Activated naive CD8-positive, alpha-beta T cell treated with anti-CD3 and anti-CD28 coated beads, Interleukin-2, amount 10 ng/mL, durations not matched to agents 7 days and 5 days (primary cell): ENCODE measurements at places on chromosomes 1 and 21. TPM values are rescaled to one million over a fixed set of nuclear protein-coding genes. Genes with fewer than 3 reads are reported as not detected.

The LCE2C gene
- total RNA-seq: not detected

The CHI3L1 gene
- total RNA-seq: 0.37 TPM

The KRTAP13-2 gene
- total RNA-seq: not detected

DNA sequence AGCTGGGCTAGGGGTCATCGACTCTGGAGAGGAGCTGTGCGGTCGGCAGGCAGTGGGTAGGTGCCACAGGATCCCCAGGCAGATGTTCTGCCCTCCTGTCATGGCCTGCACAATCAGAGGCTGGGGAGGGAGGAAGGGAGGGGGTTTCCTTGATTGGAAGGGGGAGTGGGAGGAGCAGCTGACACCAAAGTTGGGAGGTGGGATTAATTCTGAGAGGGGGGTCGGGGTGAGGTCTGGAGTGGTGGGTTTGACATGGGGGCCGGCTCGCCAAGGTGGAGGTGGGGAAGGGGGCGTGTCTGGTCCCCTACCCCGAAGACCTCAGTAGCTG lies 651 bp upstream of the HPCA start:
- DNase-seq: no peak

GRCh38 chr1:75712306-75712705 lies 12.2 kb upstream of the ACADM start:
- no peak for DNase-seq

GRCh38 chr1:2611031-2611501 lies 21.8 kb downstream of the MMEL1 start:
- DNase-seq: no peak

- DNase-seq: peak; percentile 90
These were observed 6.9 kb downstream of the TNFRSF1B start for GRCh38 chr1:12173631-12174121.

DNA sequence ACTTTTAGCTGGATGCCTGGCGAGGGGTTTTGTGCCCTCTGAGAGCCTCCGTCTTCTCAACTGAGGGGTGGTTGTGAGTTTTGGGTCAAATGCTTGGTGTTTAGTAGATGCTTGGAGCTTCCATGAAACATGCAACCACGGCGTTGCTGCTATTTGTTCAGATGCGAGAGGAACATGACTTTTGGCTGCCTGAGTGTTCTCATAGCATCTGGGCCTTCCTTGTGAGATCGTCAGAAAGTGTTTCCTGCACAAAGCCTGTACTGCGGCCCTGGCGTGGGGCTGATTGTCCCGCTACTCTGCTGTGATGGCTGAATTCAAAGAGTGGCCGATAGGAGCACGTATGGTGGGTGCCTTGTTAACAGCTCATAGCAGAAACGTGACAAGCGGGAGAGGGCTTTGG lies 69.8 kb upstream of the FAM3B start:
- no peak for DNase-seq

DNA sequence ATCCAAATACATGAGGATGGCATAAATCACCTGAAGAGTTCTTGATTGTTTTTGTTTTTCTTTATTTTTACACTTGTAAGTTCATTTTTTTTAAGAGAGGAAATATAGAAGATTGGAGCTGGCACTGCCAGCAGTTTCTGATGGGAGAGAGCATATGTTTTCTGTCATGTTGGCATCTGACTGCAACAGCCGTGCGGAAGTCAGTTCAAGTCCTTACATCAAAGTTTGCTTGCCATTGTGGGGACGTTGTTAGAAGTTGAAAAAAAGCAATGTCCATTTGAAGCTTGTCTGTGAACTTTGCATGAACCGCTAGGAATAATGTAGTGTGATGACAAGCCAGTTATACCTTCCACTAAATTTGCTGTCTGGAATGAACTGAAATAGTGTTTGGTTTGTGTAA lies 126.5 kb upstream of the USH2A start:
- DNase-seq: no peak

DNA sequence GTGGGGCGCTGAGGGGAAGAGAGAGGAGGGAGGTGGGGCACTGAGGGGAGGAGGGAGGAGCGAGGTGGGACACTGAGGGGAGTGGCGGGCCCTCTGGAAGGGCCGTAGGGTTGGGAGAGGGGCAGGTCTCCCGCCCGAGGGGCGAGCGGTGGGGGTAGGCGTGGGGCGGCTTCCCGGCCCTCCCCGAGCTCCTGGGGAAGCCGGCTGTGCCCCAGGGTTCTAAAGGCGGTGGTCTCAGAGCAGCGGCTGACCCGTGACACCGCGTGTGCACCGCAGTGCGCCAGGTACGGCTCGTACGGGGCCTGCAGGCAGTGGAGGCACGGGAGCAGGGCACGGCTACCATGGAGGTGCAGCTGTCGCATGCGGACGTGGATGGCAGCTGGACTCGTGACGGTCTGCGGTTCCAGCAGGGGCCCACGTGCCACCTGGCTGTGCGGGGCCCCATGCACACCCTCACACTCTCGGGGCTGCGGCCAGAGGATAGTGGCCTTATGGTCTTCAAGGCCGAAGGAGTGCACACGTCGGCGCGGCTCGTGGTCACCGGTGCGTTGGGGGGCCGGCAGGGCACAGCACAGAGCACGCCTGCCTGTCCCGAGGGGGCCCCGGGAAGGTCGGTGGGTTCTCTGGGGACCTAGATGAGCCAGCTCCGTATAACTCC lies 68.5 kb downstream of the OBSCN start:
- no peak for DNase-seq

DNA sequence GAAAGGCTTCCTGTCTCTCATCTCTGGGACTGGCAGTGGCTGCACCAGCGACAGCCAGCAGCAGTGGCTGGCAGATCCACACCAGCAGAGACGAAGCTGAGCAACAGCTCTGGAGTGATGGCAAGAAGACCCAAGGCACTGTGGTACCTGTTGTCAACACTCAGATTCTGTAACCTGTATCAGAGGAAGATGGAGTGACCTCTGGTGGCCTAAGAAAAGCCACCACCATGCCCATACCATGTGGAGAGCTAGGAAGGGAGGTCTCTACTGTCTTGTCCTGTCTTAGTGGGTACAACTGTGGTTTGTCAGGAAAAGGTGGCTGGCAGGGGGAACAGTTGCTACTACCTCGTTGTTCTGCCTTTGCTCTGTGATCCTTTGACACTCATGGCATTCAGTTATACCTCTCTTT lies 22.5 kb upstream of the RHBDL2 start:
- DNase-seq: no peak

GRCh38 chr1:90402893-90403849 lies 313.9 kb downstream of the BARHL2 start:
- no peak for DNase-seq

DNA sequence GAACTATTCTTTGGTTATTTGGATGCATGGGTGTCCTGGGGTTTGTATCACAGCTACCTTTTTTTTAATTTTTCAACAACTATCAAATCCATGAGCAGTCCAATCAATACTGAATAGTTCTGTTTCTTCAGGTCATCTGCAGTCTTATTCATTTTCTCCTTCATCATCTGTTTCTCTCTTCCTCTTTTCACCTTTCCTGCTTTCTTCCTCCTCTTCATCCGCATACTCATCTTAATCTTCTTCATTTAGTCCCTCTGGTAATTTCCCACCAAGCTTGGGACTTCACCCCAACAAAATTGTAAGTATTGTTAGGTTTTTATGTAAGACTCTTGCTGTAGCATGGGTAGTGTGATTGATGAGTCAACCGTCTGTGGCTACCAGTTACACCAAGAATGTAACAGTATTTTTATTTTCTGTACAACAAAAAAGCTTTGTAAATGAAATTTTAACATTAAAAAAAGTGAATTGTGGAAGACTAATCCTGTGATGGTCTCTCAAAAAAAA lies 184.1 kb upstream of the RNPC3 start:
- no peak for DNase-seq

GRCh38 chr21:32565856-32566465 lies 19.4 kb downstream of the TCP10L start:
- DNase-seq: no peak

GRCh38 chr1:200039849-200040474 lies 12.5 kb downstream of the NR5A2 start:
- no peak for DNase-seq

- DNase-seq: no peak
These were observed 26.7 kb upstream of the RPTN start for GRCh38 chr1:152185544-152186391.

DNA sequence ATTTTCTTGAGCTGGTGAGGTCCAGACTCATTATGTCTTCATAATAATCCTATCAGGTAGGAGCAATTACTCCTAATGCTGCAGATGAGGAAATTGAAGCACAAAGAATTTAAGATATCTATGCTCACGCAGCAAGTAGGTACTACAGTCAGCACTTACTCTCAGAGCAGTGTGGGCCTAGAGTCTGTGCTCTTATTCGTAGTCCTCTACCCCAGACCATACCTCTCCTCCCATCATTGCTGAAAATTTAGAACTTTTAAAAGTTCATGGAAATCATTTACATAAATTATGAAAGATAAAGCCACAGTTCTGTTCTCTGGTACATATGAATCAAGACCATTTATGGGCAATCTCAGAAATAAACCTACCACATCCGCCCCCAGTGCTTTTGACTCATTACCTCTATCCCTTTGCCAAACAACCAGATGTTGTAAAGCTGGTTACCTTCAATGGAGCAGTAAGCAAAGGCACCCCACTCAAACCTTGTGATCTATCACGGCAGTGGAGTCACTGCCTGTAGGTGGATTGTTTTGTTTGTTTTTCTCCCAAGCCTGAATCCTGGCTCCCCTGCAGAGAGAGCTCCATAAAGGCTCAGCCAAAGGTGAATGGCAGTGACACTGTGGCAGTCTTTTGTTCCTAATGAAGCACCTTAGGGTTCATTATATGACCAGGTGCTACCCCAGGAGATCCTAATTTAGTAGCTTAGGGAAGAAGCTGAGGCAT lies 20.9 kb upstream of the MAN1A2 start:
- no peak for DNase-seq

- DNase-seq: no peak
These were observed 439.3 kb downstream of the USP25 start for GRCh38 chr21:16169102-16169511.

- DNase-seq: no peak
These were observed 23.6 kb downstream of the HTR6 start for GRCh38 chr1:19688041-19688842.

GRCh38 chr1:81254560-81254959 lies 546.2 kb upstream of the ADGRL2 start:
- DNase-seq: no peak

DNA sequence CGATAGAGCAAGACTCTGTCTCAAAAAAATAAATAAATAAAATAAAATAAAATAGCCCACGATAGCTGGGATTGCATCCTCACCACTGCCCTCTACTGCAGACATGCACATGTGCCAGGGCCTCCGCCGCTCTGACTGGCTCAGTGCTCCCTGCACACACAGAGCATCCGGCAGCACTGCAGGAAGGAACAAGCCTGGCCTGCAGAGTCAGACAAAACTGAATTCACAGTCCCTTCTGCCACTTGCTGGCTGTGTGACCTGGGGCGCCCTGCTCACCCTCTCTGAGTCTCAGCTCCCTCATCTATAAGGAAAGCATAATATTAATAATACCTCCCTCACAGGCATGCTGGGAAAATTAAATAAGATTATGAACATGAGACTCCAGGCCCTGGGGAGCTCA lies 35.4 kb downstream of the CSMD2 start:
- no peak for DNase-seq

DNA sequence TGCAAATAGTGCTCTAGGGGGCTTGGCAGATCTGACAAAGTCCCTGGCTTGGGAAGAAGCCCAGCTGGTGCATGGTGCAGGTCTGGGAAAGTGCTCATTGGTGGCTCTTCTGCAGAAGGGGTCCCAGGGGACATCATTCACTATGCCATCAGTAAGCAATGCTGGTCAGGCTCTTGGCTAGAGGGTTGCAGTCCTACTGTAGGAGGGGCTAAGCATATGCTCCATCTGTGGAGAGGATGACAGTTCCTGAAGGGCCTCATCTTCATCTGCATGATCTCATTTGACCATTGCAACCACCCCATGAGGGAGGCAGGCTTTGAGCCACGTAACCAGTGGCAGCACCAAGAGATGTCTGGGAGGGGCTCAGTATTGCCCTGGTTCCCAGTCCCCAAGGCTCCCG lies 31.5 kb upstream of the VASH2 start:
- no peak for DNase-seq

GRCh38 chr1:10979483-10979920 lies 33.0 kb upstream of the TARDBP start:
- no peak for DNase-seq

DNA sequence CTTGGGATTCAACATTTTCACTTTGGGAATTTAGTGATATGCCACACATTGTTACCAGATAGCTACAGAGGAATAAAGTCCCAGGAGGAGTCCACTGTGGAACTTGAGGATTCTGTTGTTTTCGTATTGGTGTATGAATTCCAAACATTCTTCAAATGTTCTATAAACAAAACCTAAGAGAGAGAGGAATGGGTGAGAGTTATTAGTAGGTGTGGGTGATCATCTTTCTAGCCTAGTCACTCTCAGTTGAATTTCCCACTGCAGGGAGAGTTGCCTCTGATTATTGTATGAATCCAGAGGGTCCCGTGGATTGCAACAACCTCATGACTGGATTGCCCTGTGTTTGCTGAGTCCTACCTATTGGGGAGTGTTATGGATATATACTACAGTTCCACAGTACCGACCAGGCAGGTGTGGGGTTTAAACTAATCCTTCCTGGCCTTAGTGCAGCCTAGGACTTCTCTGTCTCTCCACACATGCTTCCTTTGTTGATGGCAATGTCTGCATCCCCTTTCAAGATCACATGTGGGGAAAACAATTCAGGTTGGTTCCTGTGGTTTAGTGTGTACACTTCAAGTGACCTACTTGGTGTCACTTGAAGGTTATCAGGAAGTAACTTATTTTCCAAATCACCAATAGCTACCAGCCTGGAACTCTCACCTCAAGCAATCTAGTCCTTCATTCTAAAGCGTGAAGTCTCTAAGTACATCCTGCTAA lies 91.8 kb downstream of the ADCY10 start:
- no peak for DNase-seq

- no peak for DNase-seq
These were observed 17.5 kb downstream of the TRMT1L start for GRCh38 chr1:185139246-185139645.

GRCh38 chr1:202590126-202590525 lies 120.1 kb downstream of the SYT2 start:
- DNase-seq: no peak

DNA sequence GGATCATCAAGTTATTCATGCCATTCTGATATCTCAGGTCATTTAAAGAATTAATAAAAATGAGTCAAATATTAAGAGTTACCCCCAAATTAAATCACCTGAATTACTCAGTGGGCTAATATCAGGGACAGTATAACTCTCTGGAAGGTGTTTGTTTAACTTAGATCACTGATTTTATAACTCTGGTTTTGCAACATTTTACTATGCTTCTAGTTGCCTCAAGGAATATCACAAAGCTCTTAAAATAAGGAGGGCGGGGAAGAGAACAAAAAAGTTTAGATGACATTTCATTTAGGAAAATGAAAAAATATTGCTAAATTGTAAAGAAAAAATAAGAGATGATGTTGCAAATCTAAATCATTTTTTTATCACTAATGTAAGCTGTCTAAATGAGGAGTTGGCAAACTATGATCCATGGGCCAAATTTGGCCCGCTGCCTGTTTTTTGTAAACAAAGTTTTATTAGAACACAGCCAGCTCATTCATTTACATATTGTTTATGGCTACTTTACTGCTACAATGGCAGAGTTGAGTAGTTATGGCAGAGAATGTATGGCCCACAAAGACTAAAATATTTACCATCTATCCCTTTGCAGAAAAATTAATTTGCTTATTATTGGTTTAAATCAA lies 31.9 kb upstream of the SLC19A2 start:
- DNase-seq: no peak
